ENCODE measurements at places on chromosomes 6 and 20. TPM values are rescaled to one million over a fixed set of nuclear protein-coding genes. Genes with fewer than 3 reads are reported as not detected.

C4B gene
- total RNA-seq: 1.9 TPM

CLIC5 gene
- total RNA-seq: not detected

MEP1A gene
- not detected for total RNA-seq

IRF4 gene
- total RNA-seq: 0.28 TPM

CAP2 gene
- 17.8 TPM for total RNA-seq

DEFB124 gene
- not detected for total RNA-seq

PMEPA1 gene
- total RNA-seq: 1.5 TPM

SDCBP2 gene
- total RNA-seq: 2.3 TPM
